Activated CD8-positive, alpha-beta T cell treated with anti-CD3 and anti-CD28 coated beads, Interleukin-2, amount 10 ng/mL, durations not matched to agents 7 days and 5 days (primary cell): ENCODE measurements at places on chromosomes 12 and 14. TPM values are rescaled to one million over a fixed set of nuclear protein-coding genes. Genes with fewer than 3 reads are reported as not detected.

The LRP10 gene
- total RNA-seq, result 37.1 TPM

The RDH12 gene
- not detected for total RNA-seq

The KRT1 gene
- total RNA-seq, result not detected

The GARIN6 gene
- not detected for total RNA-seq

The TMTC2 gene
- total RNA-seq, result 1.3 TPM

The PLXNC1 gene
- total RNA-seq, result 43.8 TPM

The CNTN1 gene
- not detected for total RNA-seq

The CCDC85C gene
- total RNA-seq, result 8.9 TPM

The GPR132 gene
- 40.4 TPM for total RNA-seq

The DBX2 gene
- not detected for total RNA-seq

The IL31 gene
- total RNA-seq, result not detected
